ENCODE measurements at places on chromosomes 3 and 15.

GRCh38 chr3:42067326-42067725, 23.8 kb upstream of the TRAK1 start:
- peak; percentile 70 for DNase-seq

- no peak for DNase-seq
These were observed 15.4 kb downstream of the RASGRP1 start for GRCh38 chr15:38549222-38549621.

DNA sequence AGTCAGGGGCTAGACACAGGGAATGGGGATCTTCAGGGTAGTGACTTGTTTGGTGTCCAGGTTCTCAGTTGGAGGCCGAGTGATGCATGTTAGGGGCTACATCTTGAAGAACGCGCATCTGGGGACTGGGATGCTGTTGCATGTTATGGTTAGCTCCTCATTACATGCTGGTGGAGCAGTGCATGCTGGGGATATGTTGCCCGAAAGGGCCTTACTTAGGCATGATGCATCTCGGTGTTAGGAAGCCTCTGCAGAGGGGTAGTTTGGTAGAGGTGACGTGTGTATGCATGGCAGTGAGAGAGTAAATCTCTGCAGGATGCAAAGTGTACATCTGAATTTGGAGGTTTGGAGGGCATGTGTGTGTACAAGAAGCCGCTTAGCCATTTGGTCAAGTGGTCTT, 2.4 kb downstream of the EIF4G1 start:
- DNase-seq: no peak

DNA sequence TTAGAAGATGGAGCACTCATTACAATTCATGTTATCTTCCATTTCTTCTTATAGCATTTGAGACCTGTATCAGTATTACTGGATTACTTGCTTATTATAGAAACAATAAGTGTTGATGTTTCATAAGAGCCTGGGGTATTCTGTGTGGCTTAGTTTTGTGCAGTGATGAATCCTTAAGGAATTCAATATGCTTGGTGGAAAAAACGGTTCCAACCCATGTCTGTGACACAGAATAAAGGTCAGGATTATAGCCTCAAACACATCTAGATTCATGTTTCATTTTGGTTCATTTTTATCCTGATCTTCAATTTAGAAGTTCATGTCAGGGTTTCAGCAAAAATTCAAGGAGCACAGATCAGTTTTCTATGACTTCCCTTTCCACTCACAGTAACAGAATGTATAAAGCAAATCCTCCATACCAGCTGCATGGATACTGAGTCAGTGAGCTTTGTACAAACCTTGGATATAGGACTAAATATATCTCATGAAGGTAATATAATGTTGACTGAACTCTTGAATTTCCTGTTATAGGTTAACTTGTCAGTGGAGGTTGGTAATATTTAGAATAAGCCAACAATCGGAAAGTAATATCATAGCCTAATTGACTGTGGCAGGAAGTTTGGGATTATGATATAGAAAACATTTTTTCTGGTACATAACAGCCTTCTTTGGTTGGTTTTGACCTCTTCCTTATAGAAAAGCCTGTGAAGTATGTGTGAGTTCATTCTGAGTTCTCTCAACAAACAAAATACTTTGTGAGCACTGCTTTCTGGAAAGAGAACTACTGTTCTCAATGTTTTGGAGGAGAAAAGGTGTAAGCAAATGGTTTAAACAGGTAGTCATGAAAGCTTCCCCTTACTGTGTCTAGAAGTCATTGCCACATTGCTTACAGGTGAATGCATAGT, 218.2 kb upstream of the TPM1 start:
- DNase-seq: no peak

GRCh38 chr15:41417418-41418195, 712 bp downstream of the RTF1 start:
- DNase-seq: peak; percentile 18

GRCh38 chr3:114338651-114339357, 45.0 kb downstream of the TIGIT start:
- DNase-seq: no peak

All from germinal center (tissue), 1 donor.